Epithelial cell of proximal tubule (primary cell): ENCODE measurements at places on chromosomes 3 and 15. TPM values are rescaled to one million over a fixed set of nuclear protein-coding genes. Genes with fewer than 3 reads are reported as not detected.

Gene SUCNR1
- 0.14 and 0.81 TPM in 2 replicates for total RNA-seq

Gene HYAL1
- total RNA-seq, result 1.3 and 2.2 TPM in 2 replicates

Gene AMOTL2
- 98.7 and 109 TPM in 2 replicates for total RNA-seq

Gene C3orf20
- total RNA-seq, result not detected in 2 replicates

Gene RBPMS2
- total RNA-seq, result 0.36 and 0.58 TPM in 2 replicates

Gene CASR
- 0.06 TPM in 1 of 2 replicates, not detected in the other for total RNA-seq

Gene TMCC1
- 18.1 and 24.3 TPM in 2 replicates for total RNA-seq

Gene DPPA4
- total RNA-seq, result not detected in 2 replicates

Gene FAM131A
- total RNA-seq, result 21.3 and 22.7 TPM in 2 replicates

Gene CILP
- not detected in 2 replicates for total RNA-seq

Gene AQP9
- not detected in 2 replicates for total RNA-seq

Gene LRRC31
- total RNA-seq, result 0.14 TPM in 1 of 2 replicates, not detected in the other

Gene MRAS
- 12.7 and 17.2 TPM in 2 replicates for total RNA-seq

Gene TBL1XR1
- total RNA-seq, result 61.2 and 68.3 TPM in 2 replicates

Gene BUB1B
- 59.8 and 86.4 TPM in 2 replicates for total RNA-seq

Gene DAZL
- total RNA-seq, result not detected in 2 replicates

Gene CD200
- total RNA-seq, result 3.8 and 3.9 TPM in 2 replicates

Gene BLM
- total RNA-seq, result 13.0 and 18.4 TPM in 2 replicates

Gene ZNF660
- total RNA-seq, result 1.7 and 2.5 TPM in 2 replicates

Gene ST8SIA2
- total RNA-seq, result 5.6 and 6.3 TPM in 2 replicates

Gene PTH1R
- 1.2 and 11.5 TPM in 2 replicates for total RNA-seq

Gene PRSS50
- not detected in 2 replicates for total RNA-seq

Gene BBS4
- 11.6 and 16.9 TPM in 2 replicates for total RNA-seq

Gene DYNC1LI1
- total RNA-seq, result 40.6 and 44.9 TPM in 2 replicates

Gene BNC1
- total RNA-seq, result 10.6 and 16.4 TPM in 2 replicates

Gene FYTTD1
- total RNA-seq, result 21.0 and 26.0 TPM in 2 replicates

Gene GRAMD1C
- total RNA-seq, result 1.6 and 8.6 TPM in 2 replicates

Gene CCR3
- total RNA-seq, result not detected in 2 replicates

Gene GUCA1C
- total RNA-seq, result 0.23 and 0.58 TPM in 2 replicates

Gene GPR171
- total RNA-seq, result not detected in 2 replicates
